ENCODE measurements at places on chromosomes 4 and X.
A peak's percentile ranks its signal among the peaks of the same experiment; 100 is the strongest.

- DNase-seq: no peak
Observed at GRCh38 chr4:23822181-23822580, 67.7 kb downstream of the PPARGC1A start.

- DNase-seq: no peak
Observed at GRCh38 chr4:184111233-184111832, 106.3 kb downstream of the ENPP6 start.

- no peak for DNase-seq
Observed at GRCh38 chr4:152369203-152369901, 166.5 kb downstream of the FBXW7 start.

GRCh38 chr4:186787536-186787935 lies 63.9 kb upstream of the FAT1 start:
- no peak for DNase-seq

DNA sequence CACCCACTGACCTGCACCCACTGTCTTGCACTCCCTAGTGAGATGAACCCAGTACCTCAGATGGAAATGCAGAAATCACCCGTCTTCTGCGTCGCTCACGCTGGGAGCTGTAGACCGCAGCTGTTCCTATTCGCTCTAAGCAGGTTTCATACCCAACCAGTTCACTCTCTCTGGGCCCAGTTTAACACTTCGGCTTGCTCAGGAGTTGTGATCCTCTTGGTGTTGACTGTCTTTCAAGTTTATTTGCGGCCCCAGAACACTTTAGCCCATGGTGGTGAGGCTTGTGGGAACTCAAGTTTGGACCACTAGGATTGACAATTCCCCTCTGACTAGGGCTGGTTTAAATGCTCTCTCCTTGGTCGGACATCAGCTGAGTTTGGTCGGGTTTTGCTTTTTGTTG lies 147.0 kb downstream of the DACH2 start:
- DNase-seq: no peak

DNA sequence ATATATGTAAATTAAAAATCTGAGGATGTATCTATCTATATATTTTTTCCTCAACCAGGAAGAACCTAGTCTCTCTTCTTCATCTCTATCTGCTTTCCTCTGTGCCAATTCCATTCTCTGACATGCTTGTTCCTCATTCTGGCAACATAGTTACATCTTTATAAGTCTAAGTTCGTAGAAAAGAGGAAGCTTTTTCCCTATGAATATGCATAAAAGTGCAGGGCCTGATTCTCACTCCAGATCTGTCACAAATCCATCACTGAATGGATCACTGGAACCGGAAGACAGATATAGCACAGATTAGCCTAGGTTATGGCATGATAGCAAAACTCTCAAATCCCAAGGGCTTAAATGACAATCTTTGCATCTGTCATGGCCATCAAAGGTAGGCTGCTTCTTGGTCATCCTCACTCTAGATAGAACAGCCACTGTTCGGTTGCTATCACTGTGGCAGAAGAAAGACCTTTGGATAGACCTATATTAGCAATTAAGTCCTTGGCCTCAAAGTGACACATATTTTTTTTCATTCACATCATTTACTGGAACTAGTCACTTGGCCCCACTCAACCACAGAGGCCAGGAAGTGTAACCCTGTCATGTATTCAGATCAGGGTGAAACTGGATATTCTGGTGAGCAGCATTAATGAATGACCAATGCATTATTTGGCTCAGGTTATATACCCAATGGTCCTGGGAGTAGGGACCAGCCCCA lies 22.2 kb downstream of the DTHD1 start:
- DNase-seq: no peak

DNA sequence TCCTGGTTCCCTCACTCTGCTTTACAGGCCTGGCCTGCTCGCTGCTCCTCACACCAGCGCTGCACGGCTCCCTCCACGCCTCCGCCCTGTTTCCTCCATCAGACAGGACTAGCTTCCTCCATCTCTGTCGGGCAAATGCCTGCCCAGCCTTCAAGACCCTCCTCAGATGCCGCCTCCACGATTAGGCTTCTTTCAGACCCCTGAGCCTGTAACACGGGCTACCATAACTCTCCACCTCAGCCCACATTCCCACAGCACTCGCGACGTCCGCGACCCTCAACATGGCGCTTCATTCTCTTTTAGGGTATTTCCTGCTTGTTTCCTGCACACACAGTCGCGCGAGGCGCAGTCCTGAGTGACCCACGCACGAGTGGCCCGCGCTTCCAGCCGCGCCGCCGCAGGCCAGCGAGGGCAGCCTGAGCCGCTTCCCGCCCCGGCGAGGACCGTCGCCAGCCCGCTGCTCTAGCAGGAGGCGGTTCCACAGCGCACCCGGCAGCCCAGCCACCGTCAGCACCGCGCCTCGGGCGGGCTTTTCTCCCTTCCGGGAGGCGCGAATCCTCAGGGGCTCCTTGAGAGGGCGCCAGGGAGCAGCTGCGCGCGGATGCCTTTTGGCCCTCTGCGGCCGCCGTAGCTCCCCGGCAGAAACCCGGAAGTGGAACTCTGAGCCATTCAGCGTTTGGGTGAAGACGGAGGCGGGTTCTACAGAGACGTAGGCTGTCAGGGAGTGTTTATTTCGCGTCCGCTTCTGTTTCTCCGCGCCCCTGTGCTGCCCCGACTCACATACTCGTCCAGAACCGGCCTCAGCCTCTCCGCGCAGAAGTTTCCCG lies at the start of gene FRG1:
Gene FRG1, plus strand, starts transcription at position 695 of the 827 bp plus-strand sequence. CDS start 138 bp downstream, outside the sequence.
- DNase-seq: peak; percentile 96

GRCh38 chrX:151359341-151359740 lies 37.7 kb upstream of the VMA21 start:
- DNase-seq: no peak

GRCh38 chr4:185520119-185520518 lies 15.2 kb downstream of the PDLIM3 start:
- DNase-seq: no peak

GRCh38 chr4:26152056-26152455 lies 168.8 kb upstream of the RBPJ start:
- DNase-seq: no peak

DNA sequence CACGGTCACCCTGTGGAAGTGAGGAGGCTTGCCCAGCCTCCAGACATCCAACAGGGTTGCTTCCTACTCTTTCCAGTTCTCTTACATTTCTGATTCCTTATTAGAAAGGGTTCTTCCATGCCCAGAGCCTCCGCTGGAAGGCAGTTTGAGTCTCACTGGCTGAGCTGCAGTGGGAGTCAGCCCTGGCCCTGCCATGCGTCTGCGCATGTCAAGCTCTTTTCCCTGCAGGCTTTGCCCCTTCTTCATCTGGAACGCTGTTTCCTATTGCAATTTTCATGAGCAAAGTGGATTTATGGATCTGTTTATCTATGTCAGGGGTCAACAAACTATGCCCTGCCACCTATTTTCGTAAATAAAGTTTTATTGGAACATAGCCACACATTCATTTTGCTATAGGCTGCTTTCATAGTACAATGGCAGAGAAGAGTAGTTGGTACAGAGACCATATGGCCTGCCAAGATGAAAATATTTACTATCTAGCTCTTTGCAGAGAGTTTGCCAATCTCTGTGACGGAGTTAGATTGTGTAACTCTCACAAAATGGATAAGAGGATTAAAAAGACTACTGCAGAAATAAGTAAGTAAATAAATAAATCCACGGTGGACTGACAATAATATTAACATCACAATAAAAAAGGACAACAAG lies 3.9 kb upstream of the CHRNA9 start:
- no peak for DNase-seq

DNA sequence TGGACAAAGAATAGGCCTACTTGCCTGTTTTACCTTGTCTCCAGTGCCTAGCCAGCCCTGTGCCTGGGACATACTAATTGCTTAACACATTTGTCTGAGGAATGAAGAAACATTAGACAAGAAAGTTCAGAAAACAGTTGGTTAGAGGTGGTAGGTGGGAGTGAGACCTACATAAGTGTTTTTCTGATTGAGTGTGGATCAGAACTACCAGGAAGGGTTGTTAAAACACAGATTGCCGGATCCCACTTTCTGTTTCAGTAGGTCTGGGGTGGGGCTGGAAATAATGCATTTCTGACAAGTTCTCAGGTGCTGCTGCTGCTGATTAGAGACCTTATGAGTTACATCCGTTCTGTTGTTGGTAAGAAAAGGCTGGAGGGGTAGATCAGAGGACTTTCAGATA lies 5.7 kb upstream of the JADE1 start:
- DNase-seq: peak; percentile 17

- no peak for DNase-seq
Observed at GRCh38 chr4:143391261-143391660, 54.6 kb downstream of the GAB1 start.

DNA sequence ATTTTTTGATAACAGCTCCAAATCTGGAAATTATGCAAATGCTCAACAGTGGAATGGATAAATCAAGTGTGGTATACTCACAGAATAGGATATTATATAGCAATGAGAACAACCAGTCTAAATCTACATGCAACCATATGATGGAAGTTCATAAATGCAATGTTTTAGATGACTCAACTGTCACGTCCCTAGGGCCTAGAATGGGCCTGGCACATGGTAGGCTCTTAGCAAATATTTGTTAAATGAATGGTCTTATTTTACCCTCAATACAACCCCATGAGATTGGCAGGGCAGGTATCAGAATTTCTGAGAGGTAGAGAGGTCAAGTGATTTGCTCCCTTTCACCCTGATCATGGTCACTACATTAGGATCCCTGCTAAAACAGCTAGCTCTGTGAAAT lies 14.6 kb upstream of the NKX3-2 start:
- no peak for DNase-seq

- no peak for DNase-seq
Observed at GRCh38 chr4:8132947-8133705, 25.5 kb downstream of the ABLIM2 start.

DNA sequence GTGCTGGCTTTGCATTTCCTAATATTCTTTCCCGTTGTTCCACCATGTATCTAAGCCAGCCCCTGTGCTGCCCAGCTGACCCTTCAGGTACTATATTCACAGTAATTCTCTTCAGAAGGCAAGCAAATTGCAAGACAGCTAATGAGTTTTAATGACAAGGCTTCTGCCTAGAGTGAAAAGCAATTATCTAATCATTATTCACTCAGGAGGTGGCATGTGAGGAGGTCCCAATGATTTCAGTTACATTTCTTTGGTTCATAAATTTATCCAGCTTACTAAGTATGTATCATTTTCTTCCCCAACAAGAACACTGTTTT lies 123.0 kb downstream of the RASGEF1B start:
- DNase-seq: no peak

- no peak for DNase-seq
Observed at GRCh38 chr4:28788929-28789490, 1928.4 kb downstream of the STIM2 start.

DNA sequence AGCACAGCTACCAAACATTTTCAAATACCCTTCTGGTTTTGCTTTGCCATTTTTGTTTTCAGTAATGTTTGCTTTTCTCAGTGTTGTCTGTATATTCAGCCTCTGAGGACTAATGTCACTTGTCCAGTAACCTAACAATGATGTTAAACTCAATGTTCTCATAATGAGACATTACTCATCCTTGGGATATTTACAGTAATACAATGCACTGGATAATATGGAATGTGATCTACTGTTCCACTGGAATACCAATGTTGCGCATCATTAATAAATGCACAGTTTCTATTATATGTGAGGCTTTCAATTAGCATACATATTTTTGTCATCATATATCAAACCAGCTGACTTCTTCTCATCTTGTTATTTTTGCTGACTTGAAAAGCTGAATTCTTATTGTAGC lies 259.1 kb downstream of the SH2D1A start:
- DNase-seq: no peak

DNA sequence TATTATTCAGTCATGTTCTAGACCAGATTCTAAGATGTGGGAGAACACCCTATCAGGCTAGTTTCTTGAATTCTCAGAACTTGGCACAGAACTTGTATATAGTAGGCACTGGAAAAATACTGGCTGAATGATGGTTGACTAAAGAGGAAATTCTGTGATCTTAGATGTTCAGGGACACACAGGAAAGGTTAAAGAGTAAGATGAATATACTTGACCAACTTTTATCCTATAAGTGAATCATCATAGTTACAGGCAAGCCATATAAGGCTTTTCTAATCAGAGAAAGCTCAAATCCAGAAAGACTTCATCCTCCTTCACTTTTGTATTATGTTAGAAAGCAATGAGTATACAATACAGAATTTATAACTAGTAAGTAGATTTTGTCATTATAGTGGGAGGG lies 53.8 kb downstream of the SEPTIN11 start:
- DNase-seq: no peak

- DNase-seq: no peak
Observed at GRCh38 chr4:147570616-147571015, 46.6 kb upstream of the TMEM184C start.

DNA sequence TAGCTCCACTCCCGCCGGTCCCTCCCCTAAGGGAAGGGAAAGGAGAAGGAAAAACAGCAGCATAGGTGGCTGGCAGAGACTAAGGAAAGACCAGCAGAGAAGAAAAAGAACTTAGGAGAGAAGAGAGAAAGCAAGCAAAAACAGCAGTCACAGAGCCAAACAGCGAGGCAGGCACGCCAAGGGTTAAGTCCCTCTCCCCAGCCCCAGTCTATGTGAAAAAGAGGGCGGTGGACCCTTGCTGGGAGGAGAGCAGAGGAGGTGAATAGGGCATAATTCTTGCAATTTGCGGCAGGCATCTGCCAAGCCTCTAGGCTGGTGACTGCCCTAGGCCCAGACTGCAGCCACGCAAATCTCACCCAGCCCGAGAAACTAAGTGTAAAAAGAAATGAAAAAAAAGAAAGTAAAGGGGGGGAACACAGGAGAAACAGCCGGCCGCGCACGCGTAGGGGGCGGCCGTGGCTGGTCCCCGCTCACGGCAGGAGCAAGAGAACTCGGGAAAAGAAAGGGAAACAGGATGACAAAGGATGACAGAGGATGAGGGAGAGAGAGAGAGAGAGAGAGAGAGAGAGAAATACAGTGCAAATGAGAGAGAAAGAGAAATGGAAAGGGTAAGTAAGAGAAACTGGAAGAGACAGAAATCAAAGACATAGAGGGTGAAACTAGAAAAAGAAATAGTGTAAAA lies 48.6 kb downstream of the MAGEA9 start:
- DNase-seq: peak; percentile 20

DNA sequence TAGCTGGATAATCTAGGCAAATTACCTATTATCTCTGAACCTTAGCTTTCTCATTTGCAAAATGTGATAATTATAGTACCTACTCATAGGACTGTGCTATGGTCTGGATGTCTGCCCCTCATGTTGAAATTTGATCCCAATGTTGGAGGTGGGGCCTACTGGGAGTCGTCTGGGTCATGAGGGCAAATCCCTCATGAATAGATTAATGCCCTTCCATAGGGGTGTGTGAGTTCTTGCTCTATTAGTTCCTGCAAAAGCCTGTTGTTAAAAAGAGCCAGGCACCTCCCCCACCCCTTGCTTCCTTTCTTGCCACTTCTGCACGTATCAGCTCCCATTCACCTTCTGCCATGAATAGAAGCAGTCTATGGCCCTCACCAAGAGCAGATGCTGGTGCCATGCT lies 73.9 kb downstream of the SERTM2 start:
- DNase-seq: no peak

DNA sequence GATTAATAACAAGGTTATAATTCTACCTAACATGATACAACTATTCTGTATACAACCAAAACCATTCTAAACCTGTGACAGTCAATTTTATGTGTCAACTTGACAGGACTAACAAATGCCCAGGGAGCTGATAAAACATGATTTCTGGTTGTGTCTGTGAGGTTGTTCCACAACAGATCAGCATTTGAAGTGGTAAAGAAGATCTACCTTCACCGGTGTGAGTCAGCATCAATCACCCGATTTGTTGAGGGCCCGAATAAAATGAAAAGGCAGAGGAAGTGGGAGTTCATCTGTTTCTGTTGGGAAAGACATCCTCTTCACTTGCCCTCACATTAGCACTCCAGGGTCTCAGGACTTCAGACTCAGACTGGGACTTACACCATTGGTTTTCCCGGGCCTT lies 187.9 kb downstream of the MAB21L2 start:
- DNase-seq: no peak

- no peak for DNase-seq
Observed at GRCh38 chr4:87580057-87580456, 28.3 kb upstream of the DSPP start.
